ENCODE measurements at places on chromosomes 16 and 17.

DNA sequence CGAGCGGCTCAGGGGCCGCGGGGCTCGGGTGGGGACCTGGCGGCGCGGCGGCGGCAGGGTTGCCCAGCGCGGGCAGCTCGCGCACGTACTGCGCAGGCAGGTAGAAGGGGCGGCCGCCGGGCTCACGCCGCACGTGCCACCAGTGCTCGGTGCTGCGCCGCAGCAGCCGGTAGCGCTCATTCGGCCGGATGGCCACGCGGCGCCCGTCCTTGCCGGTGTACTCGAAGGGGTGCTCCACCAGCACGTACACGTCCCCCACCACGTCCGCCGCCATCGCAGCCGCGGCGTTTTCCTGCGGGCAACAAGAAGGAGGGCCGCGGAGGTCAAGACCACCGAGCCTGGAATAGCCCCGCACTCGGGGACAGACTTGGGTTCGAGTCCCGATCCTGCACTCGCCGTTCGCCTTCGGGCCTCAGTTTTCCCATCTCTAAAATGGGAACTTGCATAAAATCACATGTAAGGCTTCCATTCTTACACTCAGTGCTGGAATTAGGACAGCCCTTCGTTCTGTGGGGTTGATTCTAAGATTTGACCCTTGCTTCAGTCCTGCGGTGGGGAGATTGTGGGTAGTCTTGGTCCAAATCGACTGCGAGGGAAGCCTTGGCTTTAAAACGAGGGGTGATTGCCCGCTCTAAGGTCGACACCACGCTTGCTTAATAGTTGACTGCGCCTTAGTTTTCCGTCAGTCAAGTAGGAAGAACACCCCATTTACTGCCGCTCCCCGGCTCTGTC, 2.5 kb downstream of the ARHGAP27 start:
- DNase-seq, result no peak

DNA sequence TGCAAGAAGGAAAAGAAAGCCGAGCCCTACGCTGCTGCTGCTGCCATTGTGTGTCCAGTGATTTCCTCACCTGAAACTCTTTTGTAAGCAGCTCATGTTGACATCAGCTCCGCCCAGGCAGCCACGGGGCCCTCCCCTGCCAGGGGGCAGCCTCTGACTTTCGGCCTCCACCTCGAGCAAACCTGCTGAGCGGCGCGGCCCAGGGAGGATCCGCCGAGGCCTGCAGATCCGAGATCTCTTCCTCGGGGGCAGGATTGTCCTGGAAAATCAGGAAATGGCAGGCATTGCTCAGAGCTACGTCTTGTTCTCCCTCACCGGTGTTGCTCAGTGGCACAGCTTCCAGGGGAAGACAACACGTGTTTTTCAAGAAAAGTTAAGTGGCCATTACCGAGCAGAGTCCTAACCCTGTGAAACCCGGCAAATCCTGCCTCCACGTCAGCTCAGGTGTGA, 35.6 kb upstream of the ZNF750 start:
- no peak for DNase-seq

GRCh38 chr16:70258065-70258464, 6.3 kb upstream of the EXOSC6 start:
- no peak for DNase-seq

DNA sequence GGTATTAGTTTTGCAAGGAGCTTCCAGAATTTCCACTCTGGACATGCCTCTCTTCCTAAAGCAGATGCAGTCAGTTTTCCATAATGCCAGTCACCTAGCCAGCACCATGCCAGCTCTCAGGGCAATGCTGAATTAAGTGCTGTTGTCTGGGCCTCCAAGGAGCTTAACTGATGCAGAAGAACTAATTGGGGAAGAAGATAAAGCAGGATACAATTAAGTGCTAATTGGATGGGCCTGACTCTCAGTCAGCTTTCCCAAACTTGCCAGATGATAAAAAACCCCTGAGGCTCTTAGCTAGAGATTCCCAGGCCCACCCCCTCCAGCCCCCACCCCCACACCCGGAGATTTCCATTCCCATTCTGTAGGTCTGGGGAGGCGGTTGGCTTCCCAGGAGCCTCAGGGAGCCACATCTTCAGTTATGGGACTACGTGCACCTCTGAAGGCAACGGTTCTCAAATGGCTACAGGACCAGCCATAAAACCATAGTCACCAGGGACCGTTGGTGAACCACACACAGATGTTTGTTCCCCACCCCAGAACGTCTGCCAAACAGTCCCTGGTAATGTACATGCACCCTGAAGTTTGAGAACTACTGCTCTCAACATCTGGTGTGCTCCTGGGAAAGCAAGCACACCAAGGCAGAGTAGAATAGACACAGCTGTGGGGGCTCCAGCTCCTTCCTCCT, 499.1 kb upstream of the CDH5 start:
- DNase-seq, result no peak

DNA sequence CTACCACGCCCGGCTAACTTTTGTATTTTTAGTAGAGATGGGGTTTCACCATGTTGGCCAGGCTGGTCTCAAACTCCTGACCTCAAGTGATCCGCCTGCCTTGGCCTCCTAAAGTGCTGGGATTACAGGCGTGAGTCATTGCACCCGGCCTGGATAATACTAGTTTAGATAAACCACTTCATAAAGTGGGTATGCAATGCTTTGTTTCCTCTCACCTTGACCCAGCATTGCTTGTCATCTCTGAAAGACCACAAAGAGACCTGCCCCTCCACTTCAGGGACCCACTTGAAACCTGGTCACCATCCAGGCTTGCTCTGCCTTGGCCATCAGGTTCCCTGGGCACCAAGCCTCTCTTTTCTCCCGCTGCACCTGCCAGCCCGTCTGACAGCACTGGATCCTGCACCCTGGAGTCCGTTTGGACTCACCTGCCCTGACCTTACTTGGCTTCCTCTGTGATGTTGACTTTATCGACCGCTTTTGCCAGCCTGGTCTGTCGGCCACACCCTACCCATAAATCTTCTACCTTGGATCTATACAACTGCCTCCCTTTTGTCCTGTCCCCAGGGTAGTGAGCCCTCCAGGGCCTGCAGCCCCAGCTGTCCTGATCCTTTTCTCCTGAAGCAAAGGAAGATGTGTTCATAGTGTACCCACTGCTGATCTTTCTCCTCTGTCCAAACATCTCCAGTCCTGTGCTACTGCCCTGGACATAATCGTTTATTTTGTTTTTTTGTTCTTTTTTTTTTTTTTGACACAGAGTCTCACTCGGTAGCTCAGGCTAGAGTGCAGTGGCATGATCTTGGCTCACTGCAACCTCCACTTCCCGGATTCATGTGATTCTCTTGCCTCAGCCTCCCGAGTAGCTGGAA, 12.7 kb upstream of the ZG16 start:
- DNase-seq, result peak; percentile 35

DNA sequence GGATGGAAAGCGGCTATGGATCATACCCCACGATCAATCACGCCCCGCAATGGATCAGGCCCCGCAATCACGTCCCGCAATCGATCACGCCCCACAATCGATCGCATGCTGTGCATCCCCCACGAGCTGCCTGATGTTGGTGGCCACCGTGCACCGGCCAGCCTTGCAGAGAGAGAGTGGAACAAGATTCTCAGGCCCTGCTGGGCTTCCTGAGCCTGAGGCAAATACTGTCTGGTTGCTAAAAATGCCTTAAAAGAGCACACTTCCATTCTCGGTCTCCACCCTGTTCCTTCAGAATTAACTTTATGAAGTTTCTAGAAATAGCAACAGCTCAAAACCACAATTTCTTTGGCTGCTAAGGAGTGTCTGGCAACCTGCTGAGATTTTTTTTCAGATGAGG, 81.5 kb downstream of the VPS53 start:
- DNase-seq, result no peak

DNA sequence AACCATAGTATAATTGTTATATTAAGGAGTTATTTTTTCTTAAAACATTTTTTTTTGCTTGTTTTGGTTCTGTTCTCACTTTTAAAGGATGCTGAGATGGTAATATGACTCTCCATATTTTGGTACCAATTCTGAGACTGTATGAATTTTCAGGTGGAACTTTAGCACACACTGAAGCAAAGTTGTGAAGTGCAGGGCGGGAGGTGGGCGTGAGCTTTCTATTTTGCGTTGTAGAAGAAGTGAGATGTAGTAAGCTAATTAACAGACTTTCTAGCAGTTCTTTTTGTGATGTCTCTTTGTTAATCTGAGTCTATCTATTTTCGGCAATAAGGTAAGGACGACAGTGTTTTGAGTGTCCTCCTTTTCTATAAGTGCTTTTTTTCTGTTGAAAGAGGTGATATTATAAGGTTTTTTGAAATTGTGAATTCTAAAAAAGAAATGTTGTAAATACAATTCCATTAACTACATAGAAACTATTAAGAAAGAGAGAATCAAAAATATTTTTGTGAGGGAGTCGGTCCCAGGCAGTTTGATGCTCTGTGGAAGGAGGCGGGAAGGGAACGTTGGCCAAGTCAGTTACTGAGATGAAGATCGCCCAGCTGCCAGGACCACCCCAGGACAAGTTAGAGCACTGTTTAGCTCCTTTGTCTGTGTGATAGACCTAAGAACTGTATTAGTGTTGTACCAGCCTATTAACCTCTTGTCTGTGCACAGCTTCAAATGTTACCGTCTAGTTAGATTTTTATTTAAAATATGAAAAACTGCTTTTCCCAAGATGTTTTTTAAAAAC, 65.0 kb downstream of the CCDC182 start:
- no peak for DNase-seq

DNA sequence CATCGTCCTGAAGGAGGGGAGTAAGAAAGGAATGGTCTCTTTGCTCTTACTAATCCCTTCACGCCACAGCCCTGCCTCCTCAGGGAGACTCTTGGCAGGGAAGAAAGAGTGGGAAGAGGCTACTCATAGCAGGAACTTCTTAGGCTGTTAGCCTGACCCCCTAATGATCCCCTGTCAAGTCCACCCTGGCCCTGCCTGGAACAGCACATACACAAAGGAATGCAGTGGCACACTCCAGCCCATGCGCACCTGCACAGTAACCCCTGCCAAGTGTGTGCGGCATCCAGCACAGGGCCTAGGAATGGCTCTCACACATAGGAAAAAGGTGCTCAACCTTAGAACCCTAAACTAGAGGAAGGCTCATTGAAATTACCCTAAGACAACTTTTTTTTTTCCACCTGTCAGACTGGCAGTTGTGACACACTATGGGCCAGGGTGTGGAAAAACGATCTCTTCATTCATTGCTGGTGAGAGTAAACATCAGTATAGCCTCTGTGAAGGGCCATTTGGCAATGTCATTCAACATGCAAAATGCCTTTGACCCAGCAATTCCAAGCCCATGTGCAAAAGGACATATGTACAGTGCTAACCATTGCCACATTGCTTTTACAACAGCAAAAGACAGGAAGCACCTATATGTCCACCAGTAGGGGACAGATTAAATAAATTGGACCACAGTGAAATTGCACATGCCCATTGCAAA, 50.1 kb downstream of the PIMREG start:
- DNase-seq, result peak; percentile 14

DNA sequence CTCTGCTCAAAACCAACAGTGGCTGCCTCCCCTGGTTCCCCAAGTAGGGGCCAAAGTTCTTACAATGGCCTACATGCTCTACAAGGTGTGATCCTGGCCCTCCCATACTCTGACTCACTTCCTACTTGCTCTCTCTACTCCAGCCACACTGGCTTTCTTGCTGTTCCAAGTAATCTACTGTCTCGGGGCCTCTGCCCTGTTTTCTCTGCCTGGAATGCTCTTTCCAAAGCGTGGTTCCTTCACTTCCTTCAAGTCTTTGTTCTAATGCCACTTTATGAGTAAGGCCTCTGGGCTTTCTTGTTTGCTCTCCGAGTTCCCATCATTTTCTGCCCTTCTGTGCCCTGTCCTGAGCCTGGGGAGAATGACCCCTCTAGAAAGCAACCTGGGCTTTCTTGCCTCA, 4.1 kb upstream of the CDH3 start:
- peak; percentile 48 for DNase-seq

- DNase-seq, result no peak
Observed at GRCh38 chr17:410543-411401, 58.2 kb upstream of the RPH3AL start.

GRCh38 chr17:76528528-76529223, 8.8 kb downstream of the CYGB start:
- peak; percentile 62 for DNase-seq

GRCh38 chr16:31400191-31400590, 7.1 kb downstream of the ITGAD start:
- no peak for DNase-seq

GRCh38 chr16:2194852-2195321, 1.5 kb downstream of the CASKIN1 start:
- DNase-seq, result no peak

DNA sequence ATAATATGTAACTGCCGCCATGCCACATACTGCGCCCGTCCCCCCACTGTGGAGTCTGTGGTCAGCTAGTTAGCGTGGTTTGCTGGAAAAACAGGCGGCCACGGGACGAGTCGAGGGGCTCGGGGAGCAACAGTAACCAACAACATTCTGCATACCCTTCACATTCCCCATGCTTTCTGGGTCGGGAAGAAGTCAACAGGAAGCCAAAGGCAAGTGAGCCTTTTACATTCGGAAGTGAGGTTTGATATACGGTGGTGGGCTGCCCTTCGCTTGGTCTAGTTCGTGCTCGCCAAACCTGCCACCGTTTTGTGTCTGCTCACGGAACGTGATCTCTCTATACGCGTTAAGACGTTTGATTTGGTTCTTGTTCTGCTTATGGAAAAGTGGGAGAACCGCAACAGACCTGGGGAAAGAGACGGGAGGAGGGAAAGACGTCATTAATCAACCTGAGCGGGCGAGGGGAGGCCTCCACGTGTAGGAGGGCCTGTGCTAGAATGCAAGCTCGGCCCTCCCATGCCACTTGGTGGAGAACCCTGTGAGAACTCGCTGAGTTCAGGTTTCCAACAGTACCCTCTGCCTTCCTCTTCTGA, 28.9 kb upstream of the CFAP20 start:
- DNase-seq, result no peak

DNA sequence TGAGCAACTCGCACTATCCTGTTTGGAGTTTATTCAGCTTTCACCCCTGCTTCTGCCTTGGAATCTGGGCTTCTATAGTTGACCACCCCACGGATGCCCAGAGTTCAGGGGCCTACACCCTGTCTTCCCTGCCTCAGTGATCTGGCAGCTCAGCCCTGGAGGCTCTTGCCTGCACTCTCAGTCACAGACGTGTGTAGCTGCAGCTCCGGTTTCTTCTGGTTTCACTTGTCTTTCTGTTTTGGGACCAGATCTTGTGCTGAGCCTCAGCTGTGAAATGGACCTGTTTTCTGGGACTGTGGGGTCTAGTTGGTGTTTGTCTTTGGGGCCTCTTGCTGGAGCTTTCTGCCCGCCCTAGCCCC, 5.8 kb downstream of the GPT2 start:
- DNase-seq, result no peak

DNA sequence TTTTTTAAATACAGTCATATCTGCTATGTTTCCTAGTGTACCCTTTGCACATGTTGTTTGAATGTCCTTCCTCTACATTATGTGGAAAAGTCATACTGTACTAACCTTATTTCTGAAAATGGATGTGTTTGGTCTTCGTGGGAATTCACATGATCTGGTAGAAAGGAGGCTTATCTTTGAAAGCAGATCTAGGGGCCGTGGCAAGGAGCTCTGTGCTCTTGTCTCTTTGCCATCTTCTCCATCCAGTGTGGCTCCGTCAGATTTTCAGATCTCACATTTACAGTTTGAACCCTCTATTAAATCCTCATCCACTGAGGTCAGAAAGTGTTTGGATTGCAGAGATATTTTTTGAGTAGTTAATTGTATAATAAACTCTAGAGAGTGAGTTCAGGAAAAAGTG, 32.9 kb downstream of the MAP2K4 start:
- DNase-seq, result no peak

- no peak for DNase-seq
Observed at GRCh38 chr16:9345880-9346279, 254.4 kb downstream of the HAPSTR1 start.

Data from MG63 (cell line).